Hindlimb muscle (tissue), 1 donor: ENCODE measurements at places on chromosomes 16 and 17.

DNA sequence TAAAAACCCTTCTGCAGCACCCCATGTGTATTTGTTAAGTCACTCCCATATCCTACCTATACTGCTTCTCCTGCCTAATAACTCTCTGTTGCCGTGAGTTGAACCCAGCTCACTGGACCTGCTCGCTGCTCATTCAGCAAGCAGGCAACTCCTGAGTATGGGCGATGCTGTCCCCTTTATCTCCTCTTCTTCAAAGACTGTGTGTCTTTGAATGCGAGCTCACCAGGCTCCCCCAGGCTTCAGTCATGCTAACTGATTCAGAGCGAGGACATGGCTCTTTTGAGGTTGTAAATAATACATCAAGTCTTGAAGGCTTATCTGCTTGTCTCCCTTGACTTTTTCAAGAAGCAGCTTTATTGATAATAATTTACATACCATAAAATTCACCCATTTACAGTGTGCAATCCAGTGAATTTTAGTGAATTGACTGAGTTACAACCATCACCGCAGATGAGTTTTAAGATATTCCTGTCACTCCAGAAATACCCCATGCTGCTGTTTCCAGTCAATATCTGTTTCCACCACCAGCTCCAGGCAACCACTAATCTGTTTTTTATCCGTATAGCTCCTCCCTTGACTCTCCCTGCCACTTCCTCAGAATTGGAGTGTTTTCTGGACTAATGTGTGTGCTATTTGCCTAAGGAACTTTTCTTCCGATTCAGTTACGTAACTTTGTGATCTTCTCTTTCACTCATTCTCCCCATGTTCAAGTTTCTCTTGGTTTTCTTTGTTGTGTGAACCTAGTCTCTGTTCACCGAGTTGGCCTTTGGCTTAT is 132.2 kb downstream of the SPECC1 start:
- no peak for DNase-seq

GRCh38 chr16:75251280-75252048 is at the start of gene BCAR1:
TSS of gene BCAR1 (minus strand) at chr16:75251624. CDS start at chr16:75251482, 142 bp downstream.
- DNase-seq = peak; percentile 89

- no peak for DNase-seq
Observed at GRCh38 chr16:86495756-86496261, 14.5 kb upstream of the FOXF1 start.

- no peak for DNase-seq
Observed at GRCh38 chr17:4535667-4536258, 19.4 kb downstream of the MYBBP1A start.

- no peak for DNase-seq
Observed at GRCh38 chr16:30767767-30768465, 5.8 kb downstream of the RNF40 start.

GRCh38 chr16:13863075-13863765 is 56.7 kb upstream of the ERCC4 start:
- DNase-seq = no peak

- DNase-seq = no peak
Observed at GRCh38 chr17:53749178-53749577, 73.5 kb upstream of the KIF2B start.

GRCh38 chr16:30335598-30336474 is 19.3 kb downstream of the CD2BP2 start:
- DNase-seq = no peak

DNA sequence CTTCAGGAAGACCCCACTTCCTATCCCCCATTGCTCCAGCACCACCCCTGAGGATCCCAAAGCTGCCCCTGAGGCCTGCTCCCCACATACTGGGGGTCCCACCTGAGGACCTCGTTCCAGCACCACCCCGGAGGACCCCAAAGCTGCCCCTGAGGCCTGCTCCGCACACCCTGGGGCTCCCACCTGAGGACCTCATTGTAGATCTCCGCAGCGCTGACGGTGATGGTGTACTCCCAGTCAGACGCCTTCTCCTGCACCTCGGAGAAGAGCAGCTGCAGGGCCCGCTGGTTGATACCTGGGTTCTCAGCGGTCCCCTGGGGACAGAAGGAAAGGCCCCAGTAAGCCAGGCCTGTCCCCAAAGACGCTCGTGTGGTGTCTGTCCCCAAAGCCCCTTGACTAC is 26.4 kb downstream of the KATNB1 start:
- no peak for DNase-seq

DNA sequence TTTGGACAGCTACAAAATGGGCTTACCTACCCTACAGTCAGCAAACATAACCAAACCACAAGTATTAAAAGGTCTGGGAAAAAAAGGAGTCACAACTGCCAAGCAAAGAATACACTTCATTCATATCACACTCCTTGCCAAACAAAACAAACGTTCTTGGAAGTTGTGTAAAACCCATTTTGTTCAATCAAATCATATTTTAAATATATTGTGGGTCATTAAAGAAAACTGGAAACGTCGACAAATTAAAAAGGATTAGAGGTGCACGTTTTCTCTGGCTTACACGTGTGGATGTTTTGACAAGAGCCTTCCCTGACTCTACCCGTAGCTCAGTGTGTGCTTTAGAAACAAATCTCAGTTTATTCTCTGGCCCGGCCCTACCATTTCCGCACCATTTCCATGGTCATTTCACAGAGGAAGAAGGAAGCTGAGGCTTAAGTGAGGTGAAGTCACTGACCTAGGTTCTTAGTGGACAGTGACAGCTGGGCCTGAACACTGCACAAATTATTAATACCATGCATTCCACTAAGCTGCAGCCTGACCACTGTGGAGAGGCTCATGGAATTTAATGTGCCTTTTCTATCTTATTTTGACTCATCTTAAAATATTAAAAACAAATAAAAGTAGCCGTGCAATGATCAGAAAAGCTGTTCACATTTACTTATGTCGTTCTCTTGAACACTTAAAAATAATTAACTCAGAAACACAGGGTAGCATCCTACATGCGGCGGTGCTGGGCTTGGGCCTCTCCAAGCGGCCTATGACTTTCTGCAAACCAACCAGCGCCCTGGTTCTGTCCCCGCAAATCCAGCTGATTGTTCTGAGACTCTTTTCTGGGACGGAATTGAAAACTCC is 968 bp downstream of the CEP112 start:
- DNase-seq = peak; percentile 22

DNA sequence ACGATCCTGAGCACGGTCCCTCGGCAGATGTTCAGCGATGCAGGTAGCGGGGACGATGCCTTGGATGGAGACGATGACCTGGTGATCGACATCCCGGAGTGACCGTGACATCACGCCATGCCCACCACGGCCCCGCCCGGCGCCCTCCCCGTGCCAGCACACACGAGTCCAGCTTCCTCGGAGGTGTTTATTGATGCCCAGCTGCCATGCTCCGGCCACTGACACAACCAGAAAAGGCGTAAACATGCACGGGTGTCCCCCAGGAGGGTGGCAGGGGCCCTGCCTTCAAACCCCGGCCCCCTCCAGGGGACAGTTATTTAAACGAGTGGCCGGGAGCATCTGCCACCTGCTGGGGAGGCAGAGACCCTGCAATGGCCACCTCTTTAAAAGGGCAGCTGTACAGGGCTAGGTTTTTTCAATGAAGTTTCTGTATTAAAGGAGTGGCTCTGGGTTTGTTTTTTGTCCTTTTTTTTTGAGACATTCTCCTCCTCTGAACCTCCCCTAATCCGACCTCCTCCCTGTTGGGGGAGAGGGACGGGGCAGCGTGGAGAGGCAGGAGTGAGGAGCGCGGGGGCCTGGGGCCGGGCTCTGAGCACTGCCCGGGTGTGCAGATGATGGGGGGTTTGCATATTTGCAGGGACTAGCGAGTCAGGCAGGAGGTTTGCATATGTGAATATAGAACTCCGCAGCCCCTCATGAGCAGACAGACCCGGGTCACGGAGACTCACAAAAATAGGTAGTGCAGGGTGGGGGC is 5.3 kb downstream of the DOC2A start:
- no peak for DNase-seq

GRCh38 chr17:7016886-7017826 is 4.7 kb downstream of the RNASEK start:
- no peak for DNase-seq
